ENCODE measurements at places on chromosomes 1 and 21.
A peak's percentile ranks its signal among the peaks of the same experiment; 100 is the strongest.

GRCh38 chr21:32543975-32544374 is 41.3 kb downstream of the TCP10L start:
- no peak for DNase-seq

GRCh38 chr1:183517401-183517800 is 45.1 kb downstream of the SMG7 start:
- peak; percentile 52 for DNase-seq

GRCh38 chr1:11600836-11601235 is 53.4 kb downstream of the FBXO2 start:
- DNase-seq: no peak

GRCh38 chr1:204742676-204743251 is 57.2 kb upstream of the LRRN2 start:
- DNase-seq: no peak

DNA sequence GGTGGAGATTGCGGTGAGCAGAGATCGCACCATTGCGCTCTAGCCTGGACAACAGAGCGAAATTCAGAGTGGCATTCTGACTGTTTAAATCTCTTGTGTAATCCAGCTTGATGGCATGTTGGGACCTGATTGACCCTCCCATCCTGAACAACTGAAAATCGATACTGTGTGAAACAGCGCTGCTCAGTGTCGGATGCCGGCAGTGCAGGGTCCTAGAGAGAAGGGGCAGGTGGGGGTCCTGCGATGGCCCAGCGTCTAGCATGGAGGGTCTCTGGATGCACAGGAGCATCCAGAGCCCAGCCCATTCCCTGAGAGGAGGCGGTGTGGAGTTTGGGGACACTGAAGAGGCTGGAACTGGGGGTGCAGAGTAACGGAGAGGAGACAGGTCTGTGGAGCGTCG is 15.8 kb downstream of the AGT start:
- peak; percentile 30 for DNase-seq

DNA sequence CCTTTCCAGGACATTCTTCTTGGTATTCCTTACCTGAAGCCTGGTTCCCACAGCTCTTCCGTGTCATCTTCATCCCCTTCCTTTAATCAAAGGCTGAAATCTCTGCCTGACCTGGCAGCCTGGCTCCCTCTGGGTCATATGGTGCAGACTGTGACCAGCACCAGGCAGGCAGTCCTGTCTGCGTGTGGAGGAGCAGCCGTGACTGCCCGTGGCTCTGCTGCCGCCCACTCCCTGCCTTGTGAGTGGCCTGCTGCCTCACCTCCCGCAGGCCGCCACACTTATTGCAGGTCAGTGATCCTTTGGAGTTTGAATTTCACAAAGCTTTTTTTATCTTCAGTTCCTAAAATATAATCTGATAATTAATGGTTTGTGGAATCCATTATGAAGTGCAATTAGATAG is 36.2 kb upstream of the EPHA8 start:
- DNase-seq: no peak

- DNase-seq: no peak
Observed at GRCh38 chr1:64363616-64364015, 106.3 kb upstream of the CACHD1 start.

DNA sequence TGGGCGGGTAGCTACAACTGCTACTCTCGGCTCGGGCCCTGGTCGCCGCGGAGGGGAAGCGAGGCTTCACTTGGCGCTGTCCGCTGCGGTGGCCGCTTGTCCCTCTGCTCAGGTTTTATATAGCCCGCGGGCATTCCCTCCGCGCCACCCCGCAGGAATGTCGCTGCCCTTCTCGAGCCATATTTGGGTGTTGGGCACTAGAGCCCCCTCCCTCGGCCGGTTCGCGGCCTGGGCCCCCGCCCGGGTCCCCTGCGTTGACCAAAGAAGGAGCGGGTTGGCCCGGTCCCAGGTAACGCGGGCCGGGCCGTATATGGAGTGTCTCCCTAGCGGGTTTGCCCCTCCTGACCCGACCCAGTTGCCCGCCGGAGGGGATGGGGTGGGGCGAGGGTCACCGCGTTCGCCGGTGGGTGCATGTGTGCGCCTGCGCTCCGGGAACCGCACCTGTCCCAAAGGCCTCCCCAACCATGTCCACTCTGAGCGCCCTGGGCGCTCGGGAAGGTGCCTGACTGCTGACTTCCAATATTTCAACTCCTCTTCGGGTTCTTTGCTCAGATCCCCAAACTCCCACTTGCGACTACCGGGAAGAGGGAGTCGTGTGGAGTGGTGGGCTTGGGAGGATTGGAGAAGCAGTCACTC is at the start of gene ACTA1:
TSS of gene ACTA1 (minus strand) at position 90 of the 636 bp plus-strand sequence. CDS start 979 bp downstream, outside the sequence.
- no peak for DNase-seq

GRCh38 chr1:18280956-18281355 is 173.4 kb downstream of the IGSF21 start:
- DNase-seq: no peak

GRCh38 chr21:43778469-43779335 is 2.6 kb upstream of the CSTB start:
- peak; percentile 90 for DNase-seq

GRCh38 chr1:4970532-4970931 is 316.1 kb downstream of the AJAP1 start:
- DNase-seq: no peak

GRCh38 chr1:223708651-223709268 is 3.6 kb upstream of the CAPN2 start:
- no peak for DNase-seq

- peak; percentile 94 for DNase-seq
Observed at GRCh38 chr1:172951730-172952365, 98.9 kb downstream of the TNFSF18 start.

GRCh38 chr1:97780884-97781283 is 139.9 kb downstream of the DPYD start:
- DNase-seq: no peak

- no peak for DNase-seq
Observed at GRCh38 chr1:24481843-24482610, 20.6 kb upstream of the RCAN3 start.

GRCh38 chr1:104574620-104575019 is 824.9 kb downstream of the AMY1C start:
- DNase-seq: no peak

- DNase-seq: no peak
Observed at GRCh38 chr1:19287436-19288185, 959 bp downstream of the AKR7A3 start.

GRCh38 chr1:201042779-201043461 is 19.4 kb upstream of the KIF21B start:
- DNase-seq: peak; percentile 77

GRCh38 chr1:246012341-246012740 is 494.7 kb downstream of the SMYD3 start:
- peak; percentile 60 for DNase-seq

GRCh38 chr1:23524163-23524562 is 6.9 kb downstream of the E2F2 start:
- no peak for DNase-seq

- DNase-seq: no peak
Observed at GRCh38 chr1:157183870-157184269, 45.7 kb upstream of the ETV3 start.

DNA sequence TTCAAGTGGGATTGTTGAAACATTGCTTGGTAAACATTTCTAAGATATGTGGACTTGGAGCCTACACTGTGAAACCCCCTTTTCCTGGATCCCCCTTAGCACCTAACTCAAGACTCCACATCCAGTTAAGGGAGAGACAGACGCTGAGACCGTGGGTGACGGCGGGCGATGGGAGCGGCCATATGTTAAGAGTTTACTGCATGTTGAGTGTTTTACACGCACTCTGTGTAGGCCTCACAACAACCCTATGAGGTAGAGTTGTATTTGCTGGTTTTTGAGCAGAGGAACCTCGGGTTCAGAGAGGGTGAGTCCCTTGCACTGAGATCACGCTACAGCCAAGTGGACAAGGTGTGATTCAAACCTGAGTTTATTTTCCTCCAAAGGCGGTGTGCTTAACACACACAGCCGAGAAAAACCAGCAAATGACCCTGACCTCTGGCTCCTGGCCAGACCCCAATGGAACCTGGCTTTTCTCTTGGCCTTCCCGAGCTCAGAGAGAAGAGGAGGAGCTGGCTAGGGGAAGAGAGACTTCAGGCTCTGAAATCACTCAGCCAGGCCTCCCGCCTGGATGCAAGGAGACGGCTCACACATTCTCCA is 46.9 kb upstream of the GOLT1A start:
- DNase-seq: no peak

- peak; percentile 71 for DNase-seq
Observed at GRCh38 chr1:116433275-116434257, 60.5 kb downstream of the ATP1A1 start.

- DNase-seq: no peak
Observed at GRCh38 chr1:22207511-22208267, 64.8 kb upstream of the WNT4 start.

Data from epithelial cell of esophagus (primary cell).